Daoy (cell line): ENCODE measurements at places on chromosomes 6 and 20.
A peak's percentile ranks its signal among the peaks of the same experiment; 100 is the strongest.

DNA sequence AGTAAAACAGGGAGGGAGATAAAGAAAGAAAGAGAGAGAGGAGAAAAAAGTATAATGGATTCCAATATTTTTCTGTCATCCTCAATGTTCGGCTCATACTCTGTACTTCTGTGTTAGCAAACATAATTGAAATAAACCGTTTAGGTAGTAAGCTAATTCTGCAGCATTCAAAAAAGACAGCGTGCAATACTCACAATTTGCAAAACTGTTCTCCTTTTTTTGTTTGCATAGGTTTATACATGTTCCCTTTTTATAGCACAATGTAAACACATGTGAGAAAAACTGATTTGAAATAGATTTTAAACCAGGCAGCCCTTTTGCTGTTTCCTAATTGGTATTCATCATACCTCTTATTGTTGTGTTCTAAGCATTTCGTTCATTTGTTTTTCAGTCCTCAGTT is 188.9 kb downstream of the PLCB1 start:
- no peak for DNase-seq

- no peak for DNase-seq
These were observed 20.8 kb downstream of the CRISP2 start for GRCh38 chr6:49692534-49692933.

DNA sequence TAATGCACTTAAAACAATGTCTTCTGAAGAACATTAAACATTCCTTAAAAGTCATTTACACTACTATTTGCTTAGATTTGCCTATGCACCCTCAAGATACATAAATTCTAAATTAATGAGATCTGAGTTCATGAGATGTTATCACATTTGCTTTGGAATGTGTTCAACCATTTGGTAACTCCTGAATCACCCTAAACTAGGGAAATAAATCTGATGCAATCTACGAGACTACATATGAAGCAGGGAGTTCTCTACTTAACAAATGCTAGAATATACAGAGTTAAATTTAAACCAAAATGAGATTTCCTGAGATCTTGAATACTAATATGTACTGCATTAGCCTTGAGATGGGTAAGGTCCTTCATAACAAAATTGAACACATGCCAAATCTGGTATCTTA is 170.1 kb downstream of the CLIC5 start:
- DNase-seq = peak; percentile 20

GRCh38 chr6:139648430-139649000 is 274.1 kb upstream of the CITED2 start:
- DNase-seq = no peak

DNA sequence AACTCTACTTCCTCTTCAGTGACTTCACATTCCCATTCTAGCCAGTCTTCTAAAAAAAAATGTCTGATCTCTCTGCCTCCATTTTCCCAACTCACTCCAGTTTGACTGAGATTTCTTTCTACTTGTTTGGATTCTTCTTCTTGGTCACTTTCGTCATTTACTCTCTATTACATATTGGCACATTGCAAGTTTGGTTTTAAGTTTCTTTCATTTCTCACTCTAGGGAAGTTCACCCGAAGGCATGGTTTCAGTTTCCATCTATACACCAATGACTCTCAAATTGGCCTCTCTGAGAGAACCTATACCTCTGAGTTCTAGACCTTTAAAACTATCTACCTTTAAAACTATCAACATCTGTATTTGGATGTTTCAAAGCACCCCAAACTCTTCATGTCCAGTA is 51.3 kb downstream of the CD109 start:
- no peak for DNase-seq

DNA sequence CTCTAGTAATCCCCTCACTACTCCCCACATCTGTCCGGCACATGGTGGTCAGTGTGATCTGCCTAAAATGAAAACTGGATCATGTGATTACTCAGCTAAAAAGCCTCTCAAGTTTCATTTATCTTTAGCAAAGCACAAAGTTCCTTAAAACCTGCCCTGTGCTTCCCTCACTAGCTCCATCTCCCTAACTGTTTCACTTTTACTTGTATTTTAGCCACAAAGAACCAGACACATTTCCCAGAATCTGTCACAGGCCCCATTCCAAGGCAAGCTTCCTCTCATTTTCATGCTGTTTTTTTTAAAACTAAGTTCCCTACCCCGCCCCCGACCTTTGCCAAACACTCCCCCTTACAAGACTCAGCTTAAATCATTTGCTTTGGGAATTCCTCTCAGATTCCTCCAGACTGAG is 8.9 kb upstream of the IGF2R start:
- DNase-seq = no peak

GRCh38 chr20:44594730-44595129 is 12.4 kb downstream of the PKIG start:
- peak; percentile 77 for DNase-seq

- no peak for DNase-seq
These were observed 260.7 kb upstream of the MAN1A1 start for GRCh38 chr6:119610265-119610664.

DNA sequence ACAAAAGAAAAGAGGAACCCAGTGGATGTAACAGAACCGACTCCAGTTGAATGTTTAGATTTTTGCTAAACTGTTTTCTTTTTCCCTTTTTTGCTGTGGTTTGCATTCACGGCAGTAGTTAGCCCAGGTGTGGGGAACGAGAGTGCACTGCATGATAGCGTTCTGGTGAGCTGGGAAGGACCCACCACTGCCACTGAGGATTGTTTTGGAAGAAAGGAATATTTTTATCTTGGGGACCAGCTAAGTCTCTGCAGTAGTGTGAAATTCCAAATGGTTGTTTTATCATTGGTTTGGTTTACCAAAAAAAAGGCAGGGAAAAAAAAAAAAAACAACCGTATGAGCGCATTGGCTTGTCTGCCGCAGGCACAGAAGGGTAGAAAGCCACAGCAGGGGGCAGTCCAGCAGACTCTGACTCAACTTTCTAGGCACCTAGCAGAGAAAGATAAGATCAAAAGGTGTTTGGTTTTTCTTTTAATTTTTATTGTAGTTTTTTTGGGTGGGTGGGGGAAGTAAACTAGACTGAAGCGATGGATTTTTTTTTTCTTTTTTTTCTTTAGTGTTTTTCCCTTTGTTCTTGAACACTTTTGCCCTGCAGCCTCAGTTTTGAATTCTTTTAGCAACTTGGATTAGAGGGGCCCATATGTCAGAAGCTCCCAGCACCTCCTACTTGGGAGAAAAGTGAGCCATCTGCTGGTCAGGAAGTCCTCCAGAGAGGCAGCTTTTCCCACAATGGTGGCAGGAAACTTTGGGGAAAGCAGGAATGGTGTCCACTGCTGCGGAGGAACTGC is 13.5 kb upstream of the RAB5IF start:
- peak; percentile 70 for DNase-seq

GRCh38 chr6:110307368-110307767 is 50.8 kb downstream of the METTL24 start:
- no peak for DNase-seq

- no peak for DNase-seq
These were observed at the start of gene PTCHD4 for GRCh38 chr6:48111143-48111506. TSS of gene PTCHD4 (minus strand) at chr6:48111197. CDS start at chr6:48068957, 42,240 bp downstream.

DNA sequence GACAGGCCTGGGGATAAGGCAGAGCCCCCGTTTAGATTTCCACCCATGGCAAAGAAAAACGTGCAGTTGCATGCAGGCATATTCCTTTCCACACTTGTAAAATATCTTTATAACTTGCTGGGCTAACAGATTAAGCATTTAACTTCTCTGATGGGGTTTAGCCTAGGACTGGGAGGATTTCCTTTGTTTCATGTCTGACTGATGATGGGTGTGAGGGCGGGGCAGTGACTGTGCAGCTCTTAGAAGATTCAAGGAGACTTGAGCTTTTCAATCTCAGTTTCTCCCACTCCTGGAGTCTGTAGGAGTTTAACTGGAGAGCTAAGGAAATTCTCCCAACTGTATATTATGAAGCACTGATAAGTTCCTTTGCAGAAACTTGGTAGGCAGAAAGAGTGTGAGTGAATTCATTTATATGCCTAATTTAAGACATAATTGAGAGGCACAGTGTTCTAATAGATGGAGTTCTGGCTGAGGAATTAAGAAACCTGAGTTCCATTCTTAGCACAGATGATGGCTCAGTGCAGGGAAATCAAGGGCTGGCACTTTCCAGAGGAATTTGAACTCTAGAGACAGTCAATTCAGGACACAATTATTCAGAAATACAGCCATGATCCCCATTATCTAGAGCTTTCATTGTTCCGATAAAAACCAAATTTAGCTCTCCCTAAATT is 214.6 kb upstream of the CNR1 start:
- peak; percentile 36 for DNase-seq
